Activated T-cell treated with anti-CD3 and anti-CD28 coated beads, Interleukin-2, amount 50 U/mL, for 72 hours (primary cell): ENCODE measurements at places on chromosomes 6 and 20. TPM values are rescaled to one million over a fixed set of nuclear protein-coding genes. Genes with fewer than 3 reads are reported as not detected.

GRCh38 chr6:165321555-165322145 is 12.2 kb upstream of the C6orf118 start:
- DNase-seq, result no peak
- no peak overlapping the region for H3K4me3 ChIP-seq
- H3K36me3 ChIP-seq, result peaks cover 2% of the 10 kb centered on the region
- no peaks in the 10 kb centered on the region for H3K27me3 ChIP-seq
- H3K4me1 ChIP-seq, result no peaks in the 10 kb centered on the region

The PDE7B gene
- total RNA-seq, result 4.2 TPM

- no peak overlapping the region for H3K27ac ChIP-seq
- H3K4me1 ChIP-seq, result no peaks in the 10 kb centered on the region
- no peaks in the 10 kb centered on the region for H3K36me3 ChIP-seq
- no peak for DNase-seq
These were observed 93.3 kb downstream of the CDH22 start for GRCh38 chr20:46214824-46215488.

The FERMT1 gene
- total RNA-seq, result 0.34 TPM

The OLIG3 gene
- 0.35 TPM for total RNA-seq

DNA sequence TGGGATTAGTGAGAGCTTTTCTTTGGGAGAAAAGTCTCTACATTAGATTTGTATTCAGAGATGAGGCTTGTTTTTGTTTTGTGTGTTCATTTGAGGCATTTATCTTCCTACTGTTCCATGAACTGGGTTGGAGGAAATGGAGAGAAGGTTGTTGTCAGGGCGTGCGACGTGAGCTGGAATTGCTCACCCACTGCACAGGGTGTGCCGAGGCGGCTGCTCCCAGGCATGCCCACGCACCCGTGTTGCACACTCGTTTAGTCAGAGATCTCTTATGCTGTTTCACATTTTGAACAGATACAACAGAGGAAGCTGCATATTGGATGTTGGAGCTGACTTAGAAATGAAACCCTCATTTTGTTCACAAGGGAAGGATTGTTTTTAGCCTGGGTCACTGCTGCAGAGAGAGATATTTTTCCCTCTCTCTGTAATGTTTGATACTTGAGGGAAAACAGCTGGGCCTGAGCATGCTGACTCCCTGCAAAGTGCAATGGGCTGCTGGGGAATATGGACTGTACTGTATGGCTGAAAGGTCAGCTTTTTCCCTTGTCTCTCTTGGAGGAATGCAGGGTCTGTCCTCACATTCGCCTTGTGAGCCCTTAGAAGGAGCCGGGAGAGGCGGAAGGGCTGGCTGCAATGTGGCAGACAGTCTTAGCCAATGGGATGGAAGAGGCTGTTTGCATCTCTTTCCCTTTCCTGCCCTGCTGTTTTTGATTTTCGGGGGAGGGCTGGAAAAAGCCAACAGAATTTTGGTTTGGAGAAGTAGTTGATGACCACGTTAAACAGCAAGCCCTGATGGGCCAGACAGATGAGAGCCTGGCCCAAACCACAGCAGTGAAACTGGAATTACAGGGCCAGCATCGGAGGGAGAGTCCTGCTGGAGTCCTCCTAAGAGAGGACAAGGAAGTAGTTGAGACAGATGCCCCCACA is 170.8 kb downstream of the SASH1 start:
- H3K4me1 ChIP-seq, result no peaks in the 10 kb centered on the region
- no peak for DNase-seq
- H3K36me3 ChIP-seq, result no peaks in the 10 kb centered on the region
- H3K4me3 ChIP-seq, result no peak overlapping the region
- H3K27me3 ChIP-seq, result peaks cover 22% of the 10 kb centered on the region

GRCh38 chr6:95686895-95687294 is 109.6 kb downstream of the MANEA start:
- no peaks in the 10 kb centered on the region for H3K36me3 ChIP-seq
- H3K4me3 ChIP-seq, result no peak overlapping the region
- no peaks in the 10 kb centered on the region for H3K27me3 ChIP-seq

- H3K36me3 ChIP-seq, result no peaks in the 10 kb centered on the region
- no peak for DNase-seq
- peaks cover 100% of the 10 kb centered on the region for H3K4me1 ChIP-seq
- peak overlapping the region; percentile 90 for H3K27ac ChIP-seq
- no peaks in the 10 kb centered on the region for H3K27me3 ChIP-seq
- peak overlapping the region; percentile 87 for H3K4me3 ChIP-seq
These were observed 54.5 kb upstream of the TAGAP start for GRCh38 chr6:159099276-159099675.

- DNase-seq, result peak; percentile 53
- H3K36me3 ChIP-seq, result peaks cover 18% of the 10 kb centered on the region
- H3K27ac ChIP-seq, result peak overlapping the region; percentile 100
- no peaks in the 10 kb centered on the region for H3K27me3 ChIP-seq
- H3K4me1 ChIP-seq, result peaks cover 47% of the 10 kb centered on the region
These were observed 24.7 kb downstream of the POFUT1 start for GRCh38 chr20:32232326-32232886.

- H3K36me3 ChIP-seq, result peaks cover 9% of the 10 kb centered on the region
- peaks cover 12% of the 10 kb centered on the region for H3K27me3 ChIP-seq
- no peak for DNase-seq
- peak overlapping the region; percentile 71 for H3K4me3 ChIP-seq
- H3K4me1 ChIP-seq, result peaks cover 34% of the 10 kb centered on the region
- peak overlapping the region; percentile 7 for H3K27ac ChIP-seq
These were observed 9.7 kb upstream of the CD83 start for GRCh38 chr6:14107711-14108494.

GRCh38 chr6:108762394-108762793 is 85.8 kb upstream of the ARMC2 start:
- no peak for DNase-seq
- no peaks in the 10 kb centered on the region for H3K36me3 ChIP-seq
- peaks cover under 1% of the 10 kb centered on the region for H3K4me1 ChIP-seq
- H3K27ac ChIP-seq, result no peak overlapping the region
- peaks cover 25% of the 10 kb centered on the region for H3K27me3 ChIP-seq

- H3K27ac ChIP-seq, result peak overlapping the region; percentile 94
- H3K4me1 ChIP-seq, result peaks cover 31% of the 10 kb centered on the region
- peak overlapping the region; percentile 91 for H3K4me3 ChIP-seq
- no peaks in the 10 kb centered on the region for H3K27me3 ChIP-seq
- no peaks in the 10 kb centered on the region for H3K36me3 ChIP-seq
These were observed 29.1 kb downstream of the TXLNB start for GRCh38 chr6:139262519-139263300.

DNA sequence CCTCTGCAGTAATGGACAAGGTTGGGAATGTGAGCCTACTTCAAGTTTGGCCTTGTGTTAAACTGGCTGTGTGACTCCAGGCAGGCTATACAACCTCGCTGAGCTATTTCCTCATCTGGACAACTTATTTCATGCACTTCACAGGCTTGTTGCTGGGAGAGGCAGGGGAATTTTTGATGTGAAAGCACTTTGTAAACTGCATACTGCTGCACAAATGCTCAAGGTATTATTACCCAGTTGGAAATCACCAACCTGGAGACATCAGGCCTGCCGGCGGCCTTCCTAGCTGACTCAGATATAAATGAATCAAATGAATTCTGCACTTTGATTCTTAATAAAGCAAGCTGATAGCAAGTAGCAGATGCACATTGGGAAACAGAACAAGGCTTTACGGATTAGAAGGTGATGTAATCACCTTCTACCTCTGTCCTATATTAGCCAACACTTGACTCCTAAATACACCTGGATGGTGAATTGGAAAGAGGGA is 10.1 kb downstream of the JARID2 start:
- H3K36me3 ChIP-seq, result peaks cover 32% of the 10 kb centered on the region
- H3K27me3 ChIP-seq, result no peaks in the 10 kb centered on the region
- DNase-seq, result no peak
- peak overlapping the region; percentile 98 for H3K4me3 ChIP-seq
- H3K27ac ChIP-seq, result peak overlapping the region; percentile 62

GRCh38 chr6:164531736-164532135 is 777.7 kb downstream of the C6orf118 start:
- peaks cover 1% of the 10 kb centered on the region for H3K36me3 ChIP-seq
- H3K4me3 ChIP-seq, result no peak overlapping the region
- no peaks in the 10 kb centered on the region for H3K27me3 ChIP-seq

DNA sequence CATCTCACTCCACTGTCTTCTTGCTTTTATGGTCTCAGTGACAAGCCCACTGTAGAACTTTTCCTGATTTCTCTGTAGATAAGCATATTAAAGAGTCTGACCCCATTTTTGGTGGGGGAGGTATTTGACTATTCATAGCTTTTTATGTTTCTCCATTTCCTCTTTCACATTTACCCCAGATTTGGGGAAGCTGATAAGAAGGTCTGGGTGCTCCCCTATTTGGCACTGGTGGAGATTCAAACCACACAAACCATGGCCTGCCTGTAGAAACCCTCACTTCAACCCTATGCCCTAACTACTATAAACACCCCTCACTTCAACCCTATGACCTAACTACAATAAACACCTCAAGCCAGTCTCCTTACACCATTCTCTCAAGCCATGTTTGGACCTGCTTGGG is 196.2 kb upstream of the SYNDIG1 start:
- no peak overlapping the region for H3K4me3 ChIP-seq
- H3K27ac ChIP-seq, result no peak overlapping the region
- H3K27me3 ChIP-seq, result peaks cover 19% of the 10 kb centered on the region
- H3K4me1 ChIP-seq, result no peaks in the 10 kb centered on the region
- no peak for DNase-seq

DNA sequence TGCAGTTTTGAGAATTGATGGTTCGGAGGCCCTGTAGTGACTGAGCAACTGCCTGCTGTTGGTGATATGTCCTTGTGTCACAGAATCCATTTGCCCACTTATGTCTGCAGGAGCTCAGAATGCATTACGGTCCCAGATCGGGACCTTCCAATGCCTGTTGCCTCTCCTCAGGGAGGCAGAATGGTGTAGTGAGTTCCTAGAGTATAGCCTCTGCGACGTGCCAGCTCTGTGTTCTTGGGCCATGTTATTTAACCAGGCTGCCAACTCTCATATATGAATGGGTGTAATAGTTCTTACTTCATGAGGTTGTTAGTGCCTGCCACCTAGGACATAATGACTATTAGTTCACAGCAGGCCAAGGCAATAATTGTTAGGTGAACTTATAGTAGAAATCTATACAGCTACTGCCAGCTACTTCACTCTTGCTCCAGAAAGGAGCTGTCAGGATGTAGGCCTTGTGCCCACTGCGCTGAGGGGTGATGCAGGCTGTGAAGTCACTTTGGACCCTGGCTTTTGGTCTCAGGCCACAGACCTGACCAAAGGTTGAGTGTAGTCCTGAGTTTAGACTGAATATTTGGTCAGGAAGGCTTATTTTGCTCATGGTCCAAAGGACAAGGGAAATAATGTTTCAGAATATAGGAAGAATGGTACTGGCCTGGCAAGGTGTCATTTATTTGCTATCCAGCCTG is 82.1 kb downstream of the ASXL1 start:
- no peaks in the 10 kb centered on the region for H3K27me3 ChIP-seq
- peaks cover 15% of the 10 kb centered on the region for H3K36me3 ChIP-seq
- H3K27ac ChIP-seq, result no peak overlapping the region
- no peak for DNase-seq

- H3K36me3 ChIP-seq, result no peaks in the 10 kb centered on the region
- H3K27me3 ChIP-seq, result no peaks in the 10 kb centered on the region
- H3K4me1 ChIP-seq, result peaks cover 14% of the 10 kb centered on the region
- no peak for DNase-seq
- H3K27ac ChIP-seq, result no peak overlapping the region
These were observed 56.9 kb downstream of the CD164 start for GRCh38 chr6:109325400-109325801.

DNA sequence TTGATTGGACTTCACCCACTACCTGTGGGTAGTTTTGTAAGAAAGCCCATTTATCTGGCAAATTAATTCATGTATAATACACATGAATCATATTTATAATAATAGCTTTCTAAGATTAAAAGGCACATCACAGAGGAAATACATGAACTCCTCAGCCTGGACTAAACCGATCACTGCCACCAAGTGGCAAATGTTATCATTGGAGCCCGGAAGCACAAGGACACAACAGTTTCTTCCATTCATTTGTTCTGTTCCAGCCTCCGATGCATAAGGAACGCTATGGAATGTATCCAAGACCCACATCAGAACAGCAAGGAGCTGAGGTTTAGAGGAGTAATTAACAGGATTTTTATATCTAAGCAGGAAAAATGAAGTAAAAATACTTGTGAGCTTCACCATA is 13.9 kb upstream of the IPCEF1 start:
- no peak for DNase-seq
- peaks cover 25% of the 10 kb centered on the region for H3K4me1 ChIP-seq

The F13A1 gene
- total RNA-seq, result not detected

GRCh38 chr6:145161501-145161900 is 573.8 kb downstream of the EPM2A start:
- peaks cover 6% of the 10 kb centered on the region for H3K36me3 ChIP-seq
- H3K4me3 ChIP-seq, result no peak overlapping the region
- no peak overlapping the region for H3K27ac ChIP-seq

The FOXA2 gene
- not detected for total RNA-seq

- H3K36me3 ChIP-seq, result no peaks in the 10 kb centered on the region
- H3K27me3 ChIP-seq, result peaks cover 14% of the 10 kb centered on the region
- H3K4me3 ChIP-seq, result no peak overlapping the region
- no peak overlapping the region for H3K27ac ChIP-seq
- DNase-seq, result no peak
- H3K4me1 ChIP-seq, result peaks cover 22% of the 10 kb centered on the region
These were observed 25.2 kb downstream of the SNAI1 start for GRCh38 chr20:50008007-50008406.

DNA sequence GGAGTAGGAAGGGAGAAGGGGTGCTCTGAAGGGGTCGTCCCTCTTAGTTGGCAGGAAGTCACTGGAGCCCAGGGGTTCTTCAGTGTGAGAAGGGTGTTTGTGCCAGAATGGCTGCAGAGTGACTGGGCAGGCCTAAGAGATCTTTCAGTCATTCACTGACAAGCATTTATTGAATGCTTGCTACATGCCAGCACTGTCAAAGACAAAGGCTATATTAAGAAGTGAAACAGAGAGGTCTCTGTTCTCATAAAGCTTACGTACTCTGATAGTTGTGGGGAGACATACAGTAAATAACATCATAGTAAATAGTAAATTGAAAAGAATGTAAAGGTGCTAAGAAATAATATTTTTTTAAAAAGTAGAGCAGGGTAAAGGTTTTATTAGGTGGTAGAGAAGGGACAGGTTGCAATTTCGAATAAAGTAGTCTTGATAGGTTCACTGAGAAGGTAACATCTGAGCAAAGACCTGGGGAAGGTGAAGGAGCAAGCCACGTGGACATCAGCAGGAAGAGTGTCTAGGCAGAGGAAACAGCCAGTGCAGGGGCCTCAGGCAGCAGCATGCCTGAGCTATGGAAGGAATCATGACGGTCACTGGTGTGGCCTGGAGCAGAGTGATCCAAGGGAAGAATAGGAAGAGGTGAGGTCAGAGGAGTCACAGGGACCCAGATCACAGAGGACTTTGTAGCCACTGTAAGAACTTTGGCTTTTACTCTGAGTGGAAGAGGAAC is 36.3 kb upstream of the RNF8 start:
- no peak overlapping the region for H3K4me3 ChIP-seq
- H3K36me3 ChIP-seq, result peaks cover 10% of the 10 kb centered on the region
- no peak for DNase-seq
- H3K27me3 ChIP-seq, result no peaks in the 10 kb centered on the region

The OR2H2 gene
- not detected for total RNA-seq

- no peak overlapping the region for H3K27ac ChIP-seq
- H3K36me3 ChIP-seq, result no peaks in the 10 kb centered on the region
- no peaks in the 10 kb centered on the region for H3K4me1 ChIP-seq
These were observed 98.2 kb downstream of the PTPRK start for GRCh38 chr6:128422200-128422599.

- H3K4me3 ChIP-seq, result no peak overlapping the region
- DNase-seq, result peak; percentile 86
- H3K4me1 ChIP-seq, result peaks cover 39% of the 10 kb centered on the region
- no peaks in the 10 kb centered on the region for H3K27me3 ChIP-seq
- peaks cover 7% of the 10 kb centered on the region for H3K36me3 ChIP-seq
These were observed 73.9 kb downstream of the OR2B2 start for GRCh38 chr6:27838058-27838944.

- no peak for DNase-seq
- peaks cover 48% of the 10 kb centered on the region for H3K4me1 ChIP-seq
- H3K36me3 ChIP-seq, result peaks cover 8% of the 10 kb centered on the region
- no peak overlapping the region for H3K27ac ChIP-seq
- peak overlapping the region; percentile 59 for H3K4me3 ChIP-seq
- no peaks in the 10 kb centered on the region for H3K27me3 ChIP-seq
These were observed 57.5 kb downstream of the SYNJ2 start for GRCh38 chr6:158039178-158039557.
